ENCODE measurements at places on chromosomes 5 and 9.

GRCh38 chr9:121424024-121424432, 54.0 kb upstream of the STOM start:
- DNase-seq = no peak

DNA sequence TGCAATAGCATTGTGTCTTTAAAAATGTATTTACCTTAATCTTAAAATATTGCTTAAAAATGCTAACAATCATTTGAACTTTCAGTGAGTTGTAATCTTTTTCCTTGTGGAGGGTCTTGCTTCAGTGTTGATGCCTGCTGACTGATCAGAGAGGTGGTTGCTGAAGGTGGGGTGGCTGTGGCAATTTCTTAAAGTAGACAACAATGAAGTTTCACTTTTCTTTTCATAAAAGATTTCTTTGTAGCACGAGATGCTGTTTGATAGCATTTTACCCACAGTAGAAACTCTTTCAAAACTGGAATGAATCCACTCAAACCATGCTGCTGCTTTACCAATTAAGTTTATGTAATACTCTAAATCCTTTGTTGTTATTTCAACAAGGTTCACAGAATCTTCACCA, 50.8 kb downstream of the NR3C1 start:
- DNase-seq = no peak

DNA sequence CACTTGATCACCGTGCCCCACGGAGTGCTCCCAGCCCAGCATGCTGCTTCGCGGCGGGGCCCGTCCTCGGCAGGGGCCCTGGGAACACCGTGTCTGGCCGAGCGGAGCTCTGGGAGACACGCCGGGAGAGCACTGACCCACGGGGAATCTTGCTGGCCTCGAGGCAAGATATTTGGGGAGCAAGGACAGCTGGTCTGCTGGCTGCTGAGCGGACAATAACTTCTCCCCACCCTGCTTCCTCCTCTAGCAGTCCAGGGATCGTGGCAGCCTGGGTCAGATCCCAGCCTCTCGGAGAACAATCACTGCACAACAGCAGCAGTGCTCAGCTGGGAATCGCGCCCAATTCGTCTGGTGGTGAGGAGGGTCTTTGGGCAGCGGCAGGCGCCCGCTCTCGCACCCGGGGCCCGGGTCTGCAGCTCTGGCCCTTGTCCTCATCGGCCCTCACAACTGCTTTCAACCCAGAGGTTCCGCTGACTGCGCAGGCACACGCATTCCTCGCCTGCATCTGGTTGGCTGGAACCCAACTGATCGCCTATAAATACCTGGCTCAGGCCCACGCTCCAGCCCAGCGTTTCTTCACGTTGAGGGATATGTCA, 43.4 kb downstream of the DBH start:
- DNase-seq = no peak

DNA sequence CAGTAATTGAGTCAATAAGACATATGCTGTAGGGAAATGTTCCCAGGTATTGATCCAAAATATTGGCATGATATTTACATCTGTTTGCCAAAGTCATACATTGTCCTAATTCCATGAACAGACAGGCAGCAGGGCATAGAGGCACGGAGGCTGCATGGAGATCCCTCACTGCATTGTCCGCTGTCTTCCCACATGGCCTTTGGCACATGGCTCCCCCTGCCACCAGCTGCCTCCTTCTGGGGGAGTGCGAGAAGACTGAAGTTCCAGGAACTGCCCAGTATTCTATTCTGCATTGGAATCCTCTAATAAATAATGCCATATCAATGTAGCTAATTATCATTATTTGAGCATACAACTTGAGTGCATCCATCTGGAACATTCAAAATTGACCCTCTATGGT, 269.0 kb downstream of the FBXL7 start:
- DNase-seq = no peak

DNA sequence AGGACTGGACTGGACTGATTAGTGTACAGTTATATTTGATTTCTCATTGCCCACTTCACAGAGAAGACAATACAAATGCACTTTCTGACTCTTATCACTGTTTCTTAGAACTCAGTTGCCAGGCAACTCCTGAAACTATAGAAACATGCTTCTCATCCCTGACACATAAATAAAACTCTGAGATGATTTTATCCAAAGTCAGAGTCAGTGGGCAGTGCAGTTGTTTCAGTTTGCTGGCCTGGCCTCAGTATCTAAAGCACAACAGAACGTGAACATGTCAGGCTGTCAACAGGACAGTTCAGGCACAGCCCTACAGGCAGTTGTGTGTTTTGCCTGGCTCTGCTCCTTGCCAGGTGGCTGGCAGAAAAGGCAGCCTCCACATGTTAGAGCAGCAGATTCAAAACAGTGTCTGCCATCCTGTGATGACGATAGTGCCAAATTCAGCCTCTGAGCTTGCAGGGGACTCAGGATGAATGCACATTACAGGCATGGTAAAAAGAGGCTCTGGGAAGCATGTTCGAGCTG, 65.1 kb upstream of the CCDC152 start:
- DNase-seq = no peak

GRCh38 chr5:107248066-107248695, 422.6 kb downstream of the EFNA5 start:
- DNase-seq = peak; percentile 68

- no peak for DNase-seq
These were observed 201.2 kb downstream of the ADAMTS12 start for GRCh38 chr5:33690374-33691135.

DNA sequence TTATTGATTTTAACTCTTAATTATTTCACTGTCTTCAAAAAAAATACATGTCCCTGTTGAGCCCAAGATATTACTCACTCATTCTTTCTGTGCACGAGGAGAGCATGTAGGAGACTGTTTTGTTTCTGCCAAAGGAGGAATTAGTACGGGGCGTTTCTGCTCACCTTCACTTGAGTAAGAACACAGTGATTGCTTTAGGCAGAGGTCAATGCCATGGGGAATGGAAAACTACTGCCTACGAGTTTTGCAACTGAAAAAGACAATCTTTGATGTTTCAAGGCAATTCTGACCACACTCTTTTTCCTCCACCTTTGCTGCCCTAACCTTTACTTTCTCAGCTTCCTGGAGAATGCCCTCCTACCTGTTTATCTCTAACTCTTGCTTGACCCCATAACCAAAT, 109.4 kb downstream of the CCDC192 start:
- no peak for DNase-seq

DNA sequence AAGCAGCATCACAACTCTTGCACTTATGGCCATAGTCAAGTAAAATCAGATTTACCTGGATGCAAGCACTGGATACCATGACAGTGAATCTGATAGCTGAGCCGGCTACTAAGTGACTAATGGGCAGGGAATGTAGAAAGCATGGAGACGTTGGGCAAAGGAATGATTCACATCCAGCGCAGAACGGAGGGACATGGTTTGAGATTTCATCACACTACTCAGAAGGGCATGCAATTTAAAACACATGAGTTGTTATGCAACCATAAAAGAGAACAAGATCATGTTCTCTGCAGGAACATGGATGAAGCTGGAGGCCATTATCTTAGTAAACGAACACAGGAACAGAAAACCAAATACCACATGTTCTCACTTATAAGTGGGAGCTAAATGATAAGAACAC, 169.1 kb upstream of the PIK3R1 start:
- no peak for DNase-seq

- no peak for DNase-seq
These were observed 28.4 kb downstream of the SYK start for GRCh38 chr9:90830051-90830450.

DNA sequence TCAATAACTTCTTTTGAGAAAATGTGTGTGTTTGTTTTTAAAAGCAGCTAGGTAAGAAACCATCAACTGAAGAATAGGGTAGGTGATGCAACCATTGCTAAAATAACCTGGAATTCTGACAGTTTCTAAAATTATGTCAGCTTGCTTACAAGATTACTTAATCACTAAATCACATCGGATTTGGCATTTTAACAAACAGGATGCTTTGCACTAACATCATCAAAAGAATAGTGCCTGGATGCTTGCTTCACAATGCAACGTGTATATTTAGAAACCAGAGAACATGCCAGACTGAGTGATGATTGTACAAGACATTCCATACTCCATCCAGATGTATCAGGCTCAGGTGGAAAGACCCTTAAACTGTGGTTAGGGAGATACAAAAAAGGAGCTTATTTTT, 43.9 kb downstream of the PAM start:
- no peak for DNase-seq

DNA sequence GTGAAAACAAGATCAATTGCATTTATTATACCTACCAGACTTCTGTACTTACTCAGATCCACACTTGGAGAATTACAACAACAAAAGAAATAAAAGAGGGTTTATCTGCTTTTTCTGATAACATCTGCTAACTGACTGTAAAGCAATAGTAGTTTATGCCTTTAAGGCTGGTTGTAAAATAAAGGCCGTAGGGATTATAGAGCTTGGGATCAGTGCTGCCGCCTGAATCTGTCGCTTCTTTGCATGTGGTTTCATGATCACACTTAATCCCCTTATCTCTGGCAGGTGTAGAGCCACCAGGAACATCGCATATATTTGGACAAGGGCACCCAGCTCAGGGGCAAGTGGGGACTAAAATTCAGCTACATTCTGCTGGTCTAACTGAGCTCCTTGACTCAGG, 146.7 kb downstream of the CCDC192 start:
- no peak for DNase-seq

DNA sequence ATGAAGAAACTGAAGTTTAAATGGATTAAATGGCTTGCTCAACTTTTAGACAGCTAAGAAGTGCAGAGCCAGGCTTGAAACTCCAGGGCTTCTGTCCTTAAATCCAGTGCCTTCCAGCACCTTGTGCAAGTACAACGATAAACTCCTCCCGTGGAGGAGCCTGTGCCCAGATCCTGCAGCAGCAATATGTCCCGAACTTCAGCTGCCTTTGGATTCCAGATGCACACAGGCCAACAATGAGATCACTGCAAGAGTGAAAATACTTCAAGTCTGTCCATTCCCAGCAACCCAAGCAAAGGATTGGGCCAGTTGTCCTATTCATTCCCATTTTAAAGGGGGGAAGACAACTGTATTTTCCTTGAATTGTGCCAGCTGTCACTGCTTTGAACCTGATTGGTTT, 199.6 kb downstream of the CRB2 start:
- no peak for DNase-seq

- DNase-seq = no peak
These were observed 63.8 kb downstream of the PDZD2 start for GRCh38 chr5:31702712-31703111.

DNA sequence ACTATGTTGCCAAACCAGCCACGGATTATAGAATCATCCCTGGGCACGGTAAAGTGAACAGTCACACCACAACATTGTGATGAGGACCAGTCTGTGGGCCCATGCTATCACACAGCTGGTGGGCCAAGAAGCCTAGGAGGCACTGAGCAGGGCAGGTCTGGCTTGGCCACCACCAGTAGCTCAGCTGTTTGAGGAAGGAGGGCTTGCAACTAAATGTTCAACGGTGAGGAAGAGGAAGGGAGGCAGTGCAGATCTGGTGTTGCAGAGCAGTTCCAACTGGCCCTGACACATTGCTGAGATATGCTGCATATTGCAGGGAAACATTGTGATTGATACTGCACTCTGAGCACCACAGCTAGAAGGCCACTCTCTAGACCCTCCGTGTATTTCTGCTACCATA, 77.9 kb upstream of the ATG10 start:
- DNase-seq = no peak

GRCh38 chr5:10585518-10585915, 21.6 kb downstream of the ANKRD33B start:
- no peak for DNase-seq

GRCh38 chr9:14321517-14322130, 7.7 kb upstream of the NFIB start:
- DNase-seq = no peak

GRCh38 chr5:14353726-14354474, 210.8 kb downstream of the TRIO start:
- no peak for DNase-seq

DNA sequence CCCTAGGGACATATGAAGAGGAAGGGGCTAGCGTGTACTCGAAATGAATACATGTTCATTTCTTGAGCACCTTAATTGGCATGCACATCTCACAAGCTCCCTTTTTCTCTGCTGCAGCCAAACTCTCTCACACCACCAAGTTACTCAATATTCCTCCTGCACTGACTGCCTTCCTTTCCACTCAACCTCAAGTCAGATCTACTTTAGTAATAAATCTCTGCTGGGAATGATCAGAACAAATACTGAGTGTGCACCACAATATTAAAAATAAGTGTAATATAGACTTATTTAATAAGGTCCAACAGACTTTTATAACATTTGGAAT, 995.8 kb upstream of the WWC1 start:
- DNase-seq = no peak

DNA sequence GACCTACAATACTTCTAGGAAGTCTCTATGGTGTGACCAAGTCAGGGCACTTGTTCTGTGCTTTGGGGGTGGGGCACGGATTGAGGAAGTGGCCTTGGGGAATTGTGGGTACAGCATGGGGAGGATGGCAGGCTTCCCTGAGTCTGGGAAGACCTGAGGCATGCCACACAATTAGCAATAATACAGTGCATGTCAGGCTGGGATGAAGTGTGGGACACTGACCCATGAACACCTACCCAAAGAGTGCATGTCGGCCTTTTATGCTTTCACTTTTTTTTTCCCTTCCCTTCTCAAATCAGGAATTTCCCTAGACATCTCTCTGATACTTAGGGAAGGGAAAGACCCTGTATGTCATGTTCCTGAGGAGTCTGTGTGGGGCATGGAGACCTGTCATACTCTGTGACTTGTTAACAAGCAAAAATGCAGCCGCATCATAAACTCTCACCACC, 146.4 kb downstream of the PALM2AKAP2 start:
- no peak for DNase-seq

DNA sequence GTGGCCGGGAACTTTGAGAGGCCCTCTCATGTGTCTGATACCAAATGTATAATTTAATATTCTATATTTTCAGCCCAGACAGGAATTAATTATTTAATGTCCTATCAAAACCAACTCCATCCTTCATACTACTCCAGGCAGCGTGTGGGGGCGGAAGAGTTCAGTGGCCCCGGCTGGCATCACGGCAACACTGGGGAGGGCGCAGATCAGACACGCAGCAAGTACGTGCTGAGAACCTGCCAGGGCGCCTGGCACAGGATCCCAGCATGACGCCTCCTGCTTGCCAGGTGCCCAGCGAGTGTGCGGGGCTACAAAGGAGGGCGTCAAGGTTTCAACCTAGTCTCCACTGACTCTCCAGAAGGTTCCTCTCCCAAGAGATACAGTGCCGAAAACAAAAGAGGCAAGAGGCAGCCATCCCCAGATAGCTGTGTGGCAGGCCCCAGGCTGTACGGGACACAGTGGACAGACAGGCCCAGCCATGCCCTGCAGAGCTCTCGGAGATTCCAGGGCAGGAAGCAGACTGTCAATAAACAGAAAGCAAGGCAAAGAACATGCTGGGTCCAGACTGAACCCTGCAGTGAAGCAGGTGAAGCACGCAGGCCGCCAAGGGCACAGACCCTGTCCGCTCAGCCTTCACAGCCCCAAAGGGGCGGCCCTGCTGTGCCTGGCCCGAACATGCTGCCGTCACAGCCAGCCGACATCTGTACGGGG, 110.3 kb downstream of the VAV2 start:
- peak; percentile 58 for DNase-seq

DNA sequence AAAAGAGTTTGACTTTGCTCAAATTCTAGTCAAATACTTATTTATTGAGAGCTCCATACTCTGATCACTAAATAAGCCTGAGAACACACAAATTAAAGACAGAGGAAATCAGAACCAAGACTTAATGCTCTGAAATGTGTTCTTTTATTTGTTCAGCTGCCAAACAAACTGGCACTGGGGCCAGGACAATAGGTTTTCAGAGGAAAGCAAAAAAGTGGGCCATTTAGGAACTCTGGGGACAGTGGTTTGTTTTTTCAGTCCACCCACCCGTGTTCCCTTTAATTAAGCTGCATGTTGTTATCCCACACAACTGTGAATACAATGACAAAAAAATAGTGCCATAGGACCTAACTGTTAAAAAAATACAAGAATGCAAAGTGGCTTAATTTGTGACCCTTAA, 95.4 kb upstream of the RETREG1 start:
- DNase-seq = no peak
